ENCODE measurements at places on chromosomes 7 and 10.

- no peak for DNase-seq
Observed at GRCh38 chr10:74585231-74586087, 240.9 kb upstream of the KAT6B start.

DNA sequence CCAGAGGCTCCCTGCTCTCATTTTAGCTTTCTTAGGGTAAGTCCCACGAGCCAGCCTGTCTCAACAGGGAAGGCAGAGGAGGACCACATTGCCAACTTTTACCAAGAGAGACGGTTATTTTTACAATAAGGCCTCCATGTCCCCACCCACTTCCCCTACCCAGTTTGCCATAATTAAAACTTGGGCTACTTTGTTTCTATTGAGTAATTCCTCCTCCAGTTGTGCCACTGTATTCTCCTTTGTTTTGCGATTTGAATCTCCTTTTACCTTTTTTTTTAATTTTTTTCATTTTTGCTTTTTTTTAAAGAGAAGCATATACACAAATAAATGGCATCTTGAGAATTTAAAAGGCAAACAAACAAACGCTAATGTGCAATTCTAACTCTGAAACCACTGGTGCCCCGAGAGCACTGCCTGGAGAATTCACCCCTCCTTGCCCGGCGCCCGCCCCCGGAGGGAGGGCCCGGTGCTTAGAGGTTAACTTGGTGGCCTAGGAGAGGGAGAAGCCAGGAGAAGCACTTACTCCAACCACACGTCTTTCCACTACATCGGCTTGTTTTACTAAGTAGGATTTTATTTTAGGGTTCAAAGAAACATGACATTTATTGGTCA is 282.3 kb downstream of the USP6NL start:
- no peak for DNase-seq

DNA sequence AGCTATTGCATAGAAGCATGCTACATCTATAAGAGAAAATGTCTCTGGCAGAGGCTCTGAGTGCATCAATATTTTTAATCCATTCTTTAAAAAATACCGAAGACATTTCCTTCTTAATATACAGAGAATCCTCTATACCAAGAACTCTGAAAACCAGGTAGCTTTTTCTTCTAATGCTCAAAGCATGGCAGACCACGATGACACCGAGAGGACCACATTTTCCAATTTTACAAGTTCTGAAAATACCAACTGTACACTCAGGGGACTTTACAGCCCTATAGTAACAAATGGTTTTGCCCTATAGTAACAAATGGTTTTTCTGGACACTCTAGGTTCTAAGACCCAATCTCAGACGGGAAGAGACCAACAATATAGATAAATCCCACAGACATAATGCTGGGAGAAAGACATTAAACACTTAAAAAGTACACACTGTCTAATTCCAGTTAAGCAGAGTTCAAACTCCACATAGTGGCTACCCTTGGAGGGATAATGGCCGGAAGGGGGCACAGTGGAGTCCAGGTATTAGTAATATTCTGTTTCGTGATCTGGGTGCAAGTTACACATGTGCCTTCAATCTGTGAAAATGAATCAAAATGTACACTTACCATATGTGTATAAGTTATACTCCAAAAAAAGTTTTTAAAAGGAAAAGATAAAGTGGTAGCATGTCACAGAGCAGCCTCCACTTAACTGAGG is 26.2 kb downstream of the CCDC6 start:
- no peak for DNase-seq

GRCh38 chr7:88280801-88281200 is 25.9 kb downstream of the STEAP4 start:
- no peak for DNase-seq

DNA sequence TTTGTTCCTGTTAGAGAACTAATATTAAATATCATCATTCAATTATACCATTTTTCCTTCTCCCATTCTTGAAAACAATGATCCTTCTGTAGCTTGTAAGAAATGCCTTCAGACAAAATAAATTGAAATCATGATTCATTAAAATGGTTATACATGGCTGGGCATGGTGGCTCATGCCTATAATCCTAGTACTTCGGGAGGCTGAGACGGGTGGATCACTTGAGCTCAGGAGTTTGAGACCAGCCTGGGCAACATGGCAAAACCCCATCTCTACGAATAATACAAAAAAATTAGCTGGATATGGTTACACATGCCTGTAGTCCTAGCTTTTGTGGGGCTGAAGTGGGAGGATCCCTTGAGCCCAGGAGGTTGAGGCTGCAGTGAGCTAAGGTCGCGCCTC is 13.0 kb downstream of the CD36 start:
- no peak for DNase-seq

DNA sequence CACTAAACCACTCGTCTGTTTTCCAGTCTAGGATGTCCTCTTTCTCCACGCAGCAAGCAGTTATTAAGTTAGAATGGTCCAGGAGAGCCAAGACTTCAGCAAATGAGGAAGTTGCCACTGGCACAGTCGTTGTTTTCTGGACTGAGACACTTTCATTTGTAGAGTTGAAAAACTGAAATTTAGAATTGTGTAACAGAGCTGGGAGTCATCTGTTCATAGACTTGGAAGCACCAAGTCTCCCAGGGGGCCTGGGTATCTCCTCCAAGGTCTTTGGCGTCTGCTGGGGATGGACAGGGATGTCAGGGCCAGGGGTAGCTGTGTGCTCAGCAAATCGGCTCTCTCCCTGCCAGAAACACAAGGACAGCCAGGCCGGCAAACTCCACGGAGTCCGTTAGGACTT is 208.4 kb downstream of the FANK1 start:
- peak; percentile 13 for DNase-seq

DNA sequence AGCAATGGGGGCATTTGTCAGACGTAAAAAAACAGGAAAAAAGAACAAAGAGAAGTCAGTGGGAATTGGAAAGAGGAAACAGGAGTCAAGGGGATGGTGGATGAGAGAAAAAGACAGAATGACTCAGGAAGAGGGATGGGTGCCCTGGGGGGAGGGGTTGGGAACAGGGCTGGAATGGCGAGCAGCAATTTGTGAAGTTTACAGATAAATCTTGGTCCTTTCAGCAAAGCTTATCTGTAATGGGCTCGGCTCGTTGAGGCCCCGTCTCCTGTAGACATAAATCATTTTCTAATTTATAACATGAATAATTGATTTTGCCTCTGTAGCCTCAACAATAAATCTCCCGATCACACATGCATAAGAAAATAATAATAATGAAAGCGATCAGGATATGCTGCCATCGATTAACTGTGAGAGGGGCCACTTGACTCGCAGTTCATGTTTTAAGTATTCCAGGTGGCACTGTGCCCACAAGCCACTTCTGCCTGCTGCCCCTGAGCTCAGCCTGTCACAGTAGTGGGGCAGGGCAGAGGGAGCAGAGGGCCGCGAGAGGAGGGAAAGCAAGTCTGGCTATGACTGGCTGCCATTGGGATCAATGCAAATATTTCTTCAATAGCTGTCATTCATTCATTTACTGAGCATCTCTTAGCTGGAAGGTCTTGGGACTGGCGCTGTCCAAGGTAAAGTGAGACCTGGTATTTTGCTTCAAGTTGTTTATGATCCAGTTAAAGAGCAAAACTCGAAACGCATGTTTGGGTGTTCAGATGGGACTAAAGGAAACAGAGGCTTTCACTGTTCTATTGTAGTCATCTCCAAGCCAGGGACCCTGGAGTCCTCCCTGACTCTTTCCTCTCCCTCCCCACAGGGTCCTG is 47.4 kb upstream of the R3HCC1L start:
- DNase-seq = no peak

DNA sequence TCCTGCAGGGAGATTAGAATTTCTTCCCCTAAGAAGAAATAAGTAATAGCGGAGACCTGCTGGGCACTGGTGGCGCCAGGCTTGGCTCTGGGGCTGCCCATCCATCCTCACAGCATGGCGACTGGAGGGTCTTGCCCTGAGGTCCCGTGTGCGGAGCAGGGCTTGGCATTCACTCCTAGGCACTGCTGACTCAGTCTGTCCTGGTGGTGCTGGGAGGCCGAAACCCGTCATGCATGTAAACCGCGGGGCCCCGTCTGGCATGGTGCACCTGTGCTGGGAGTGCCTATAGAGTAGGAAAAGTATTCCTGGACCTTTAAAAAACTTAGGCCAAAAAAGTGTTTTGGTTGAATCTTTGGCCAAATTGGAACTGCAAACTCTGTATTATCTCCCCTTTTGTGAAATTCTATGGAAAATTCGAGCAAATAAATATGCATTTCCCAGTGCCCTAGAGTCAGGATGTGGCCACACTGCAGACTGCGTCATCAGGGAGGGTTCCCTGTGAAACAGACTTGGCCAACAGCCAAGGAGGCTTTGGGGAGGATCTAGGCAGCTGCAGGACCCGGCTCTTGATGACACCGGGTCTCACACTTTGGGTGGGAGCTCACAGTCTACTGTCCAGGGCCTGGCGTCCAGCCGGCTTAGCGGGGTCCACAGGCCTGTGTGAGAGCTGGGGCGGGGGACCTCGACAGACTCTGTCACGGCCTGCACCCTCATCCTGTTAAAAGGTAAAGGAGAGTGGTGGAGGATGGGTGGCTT is 122.3 kb downstream of the VIPR2 start:
- no peak for DNase-seq

- no peak for DNase-seq
Observed at GRCh38 chr10:43252783-43253341, 14.0 kb downstream of the RASGEF1A start.

GRCh38 chr7:130909881-130910672 is 176.1 kb upstream of the KLF14 start:
- no peak for DNase-seq

GRCh38 chr7:106278695-106279094 is 6.1 kb downstream of the NAMPT start:
- no peak for DNase-seq

DNA sequence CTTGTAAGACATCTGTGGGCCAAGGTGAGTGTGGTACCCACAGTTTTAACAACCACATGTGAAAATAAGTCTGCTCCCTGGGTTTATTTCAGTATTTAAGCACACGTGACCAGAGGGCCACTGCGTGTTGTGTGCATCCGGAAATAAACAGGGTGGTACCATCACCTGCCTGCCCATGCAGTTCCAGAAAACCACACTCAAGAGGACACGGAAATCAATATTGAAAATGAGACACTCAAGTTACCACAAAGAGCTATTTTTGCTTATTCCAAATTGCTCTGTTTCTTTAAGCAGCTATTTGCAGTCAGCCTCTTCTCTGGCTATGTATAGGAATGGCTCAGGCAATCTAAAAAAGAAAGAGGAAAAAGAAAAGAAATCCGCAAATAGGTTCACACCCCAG is 71.8 kb upstream of the LOXL4 start:
- no peak for DNase-seq

DNA sequence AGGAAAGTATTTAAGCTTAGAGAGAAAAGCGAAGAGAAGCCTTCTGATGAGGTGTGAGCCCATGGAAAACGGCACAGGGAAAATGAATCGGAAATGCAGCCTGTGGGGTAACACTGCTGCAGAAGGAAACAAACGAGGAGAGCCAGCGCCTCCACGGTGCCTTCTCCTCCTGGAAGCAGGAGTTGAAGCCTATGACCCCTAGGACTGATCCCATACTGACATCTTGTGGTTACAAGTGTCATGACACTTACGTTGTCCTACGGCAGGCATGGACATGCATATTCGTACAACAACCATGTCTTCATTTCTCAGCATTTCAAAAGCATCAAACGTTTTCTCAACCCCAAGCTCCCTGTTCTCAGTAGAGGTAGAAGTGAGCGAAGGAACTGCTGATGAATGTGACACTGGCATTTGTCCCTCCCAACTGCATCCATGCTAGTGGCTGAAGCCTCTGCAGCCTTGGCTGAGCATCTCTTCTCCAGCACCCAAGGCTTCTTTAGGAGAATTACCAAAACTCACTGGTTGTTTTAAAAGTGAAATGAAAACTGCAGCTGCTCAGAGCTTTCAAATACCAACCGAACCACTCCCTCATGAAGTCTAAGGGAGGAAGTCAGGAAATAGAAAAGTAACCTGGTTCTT is 160.2 kb downstream of the JAZF1 start:
- DNase-seq = peak; percentile 63

All from mucosa of gallbladder (tissue), 1 donor.